Posterior cingulate gyrus (tissue), 11 donors: ENCODE measurements at places on chromosomes 12 and 14.
A peak's percentile ranks its signal among the peaks of the same experiment; 100 is the strongest.

DNA sequence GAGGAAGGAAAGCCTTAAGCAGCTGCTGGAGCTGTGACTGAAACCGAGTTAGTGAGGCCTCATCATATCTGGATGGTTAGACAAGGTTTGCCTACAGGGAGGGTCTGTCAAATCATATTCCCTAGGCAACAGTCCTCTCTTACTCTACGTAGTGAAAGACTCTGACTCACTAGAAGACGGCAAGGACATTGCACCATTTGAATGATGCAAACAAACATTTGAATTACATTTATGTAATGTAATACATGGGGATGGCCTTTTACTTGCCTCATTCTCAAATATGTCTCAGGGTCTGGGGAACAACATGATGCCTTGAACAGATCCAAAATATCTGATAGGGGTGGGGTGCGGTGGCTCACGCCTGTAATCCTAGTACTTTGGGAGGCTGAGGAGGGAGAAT is 29.8 kb upstream of the STRAP start:
- DNase-seq: no peak

DNA sequence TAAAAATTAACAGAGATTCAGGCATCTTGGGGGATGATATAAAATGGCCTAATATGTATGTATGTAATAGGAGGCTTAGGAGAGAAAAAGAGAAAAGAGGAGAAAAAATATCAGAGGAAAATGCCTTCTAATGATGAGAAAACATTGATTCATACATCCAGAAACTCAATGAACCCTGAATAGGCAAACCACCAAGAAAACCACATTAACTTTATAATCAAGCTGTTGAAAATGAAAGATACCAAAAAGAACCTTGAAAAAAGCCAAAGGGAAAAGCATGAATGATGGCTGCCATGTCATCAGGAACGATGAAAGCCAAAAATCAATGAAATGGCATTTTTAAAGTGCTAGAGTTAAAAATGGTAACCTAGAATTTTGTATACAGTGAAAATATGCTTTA is 180.2 kb downstream of the EPS8 start:
- no peak for DNase-seq

DNA sequence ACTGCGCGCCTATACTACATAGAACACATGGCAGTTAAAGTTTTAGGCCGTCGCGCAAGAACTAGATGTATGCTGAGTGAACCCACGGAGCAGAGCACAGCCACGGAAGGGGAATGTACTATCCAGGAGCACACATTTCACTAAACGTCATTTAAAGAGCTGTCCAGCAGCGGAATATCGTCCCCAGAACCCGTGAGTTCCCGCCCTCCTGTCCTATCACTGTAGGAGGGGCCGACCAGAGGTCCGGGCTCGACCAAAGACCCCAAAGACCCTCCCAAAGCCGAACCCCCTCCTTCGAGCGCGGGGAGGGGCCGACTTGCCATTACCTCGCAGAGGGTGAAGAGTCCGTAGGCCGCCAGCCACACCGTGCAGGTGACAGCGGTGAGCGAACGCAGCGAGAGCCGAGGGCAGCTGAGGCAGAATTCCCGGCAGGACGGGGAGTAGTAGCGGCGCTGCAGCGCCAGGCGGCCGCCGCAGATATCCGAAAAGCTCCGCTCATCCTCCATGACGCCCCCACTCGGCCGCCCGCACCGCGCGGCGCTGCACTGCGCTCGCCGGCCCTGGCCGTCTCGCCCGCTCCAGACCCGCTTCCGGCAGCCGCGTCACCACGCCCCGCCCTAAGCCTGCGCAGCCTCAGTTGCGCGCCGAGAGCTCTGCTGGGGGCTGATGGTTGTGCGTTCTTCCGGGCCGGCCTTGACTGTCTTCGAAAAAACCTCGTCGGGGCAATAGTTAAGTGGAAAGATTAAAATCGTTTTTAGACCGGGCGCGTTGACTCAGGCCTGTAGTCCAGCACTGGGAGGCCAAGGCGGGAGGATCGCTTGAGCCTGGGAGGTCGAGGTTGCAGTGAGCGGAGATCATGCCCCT is at the start of gene PIGH:
TSS of gene PIGH (minus strand) at position 571 of the 864 bp plus-strand sequence. CDS start at position 506, 65 bp downstream.
- DNase-seq: peak; percentile 87

- peak; percentile 56 for DNase-seq
These were observed 214.9 kb downstream of the ZFP36L1 start for GRCh38 chr14:68577802-68578541.

DNA sequence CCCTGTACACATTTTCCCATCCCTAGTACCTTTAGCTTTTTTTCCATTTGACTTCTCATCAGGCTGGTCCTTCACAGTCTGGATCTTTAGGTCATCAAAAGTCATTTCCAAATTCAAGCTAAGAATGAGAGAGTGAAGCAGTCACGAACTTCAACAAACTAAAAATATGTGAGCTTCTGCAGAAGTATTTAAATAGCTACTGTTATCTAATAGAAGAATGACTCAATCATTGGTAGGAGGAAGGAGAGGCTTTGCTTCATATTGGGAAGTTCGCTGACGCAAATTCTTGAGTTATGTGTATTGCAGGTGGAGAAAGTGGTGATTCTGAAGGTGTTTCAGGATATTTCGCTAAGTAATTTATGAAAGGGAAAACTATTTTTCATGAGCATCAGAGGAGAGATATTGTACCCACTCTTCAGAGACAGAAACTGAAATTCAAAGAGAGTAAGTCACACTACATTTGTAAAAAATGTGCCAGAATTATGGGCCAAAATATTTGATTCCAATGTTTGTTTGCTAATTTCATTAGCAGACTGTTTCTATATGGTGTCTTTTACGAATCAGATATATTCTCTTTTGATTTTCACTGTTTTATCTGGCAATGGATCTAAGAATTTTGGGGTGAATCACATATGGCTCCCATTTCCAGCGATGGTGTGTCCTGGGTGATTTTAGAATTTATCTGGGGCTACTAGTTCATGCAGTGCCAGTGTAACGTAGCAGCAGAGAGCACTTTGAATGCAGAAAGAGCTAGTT is at the start of gene OLR1:
TSS of gene OLR1 (minus strand) at position 160 of the 756 bp plus-strand sequence. CDS start at position 105, 55 bp downstream.
- DNase-seq: no peak

DNA sequence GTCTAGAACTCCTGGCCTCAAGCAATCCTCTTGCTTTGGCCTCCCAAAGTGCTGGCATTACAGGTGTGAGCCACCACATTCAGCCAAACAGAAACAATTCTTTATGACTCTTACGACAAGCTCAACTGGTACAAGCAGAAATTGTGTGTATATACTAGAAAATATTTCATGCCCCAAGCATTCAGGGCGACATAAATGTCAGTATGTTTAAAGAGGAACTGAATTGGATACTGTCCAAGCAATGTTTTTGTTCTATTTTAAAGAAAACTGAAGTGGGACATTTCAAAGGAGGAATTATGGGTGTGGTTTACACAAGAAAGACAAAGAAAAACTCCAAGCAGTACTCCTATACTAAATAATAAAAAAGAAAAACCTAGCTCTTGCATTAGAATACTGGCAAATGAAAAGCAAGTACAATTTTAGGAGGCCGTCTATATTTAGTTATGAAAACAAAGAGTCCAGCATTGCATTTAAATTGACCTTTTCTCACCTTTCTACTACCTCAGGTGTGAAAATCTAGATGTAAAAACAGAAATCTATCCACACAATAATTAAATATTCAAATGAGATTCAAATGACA is 48.9 kb downstream of the PPP1R12A start:
- no peak for DNase-seq

DNA sequence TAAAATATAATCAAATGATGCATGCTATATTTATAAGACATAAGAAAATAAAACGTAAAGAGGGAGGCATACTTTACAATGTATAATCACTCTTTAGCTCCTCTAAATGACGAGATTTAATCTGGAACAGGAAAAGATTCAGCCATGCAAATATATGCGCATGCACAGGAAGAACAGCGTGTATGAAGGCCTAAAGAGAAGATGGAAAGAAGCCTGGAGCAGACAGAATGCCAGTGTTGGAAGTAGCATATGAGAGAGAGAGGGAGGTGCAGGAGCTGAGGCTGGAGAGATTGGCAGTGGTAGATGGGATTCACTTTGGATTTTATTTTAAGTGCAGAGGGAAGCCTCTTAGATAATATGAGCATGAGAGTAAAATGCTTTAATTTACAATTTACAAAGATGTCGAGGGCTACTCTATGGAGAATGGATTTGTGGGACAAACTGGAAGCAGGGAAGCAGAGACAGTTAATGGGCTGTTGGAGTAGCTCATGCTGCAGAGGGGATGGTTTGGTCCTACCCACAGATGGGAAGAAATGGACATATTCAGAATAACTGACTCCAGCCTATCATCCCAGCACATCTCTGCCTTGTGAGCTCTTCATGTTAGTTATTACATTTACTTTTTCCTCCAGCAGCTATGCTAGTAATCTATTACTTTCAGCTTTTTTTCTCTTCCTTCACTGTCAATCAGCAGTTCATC is 411.1 kb downstream of the TMTC2 start:
- DNase-seq: no peak

- DNase-seq: no peak
These were observed 303 bp downstream of the SAMD4A start for GRCh38 chr14:54567224-54567638.

DNA sequence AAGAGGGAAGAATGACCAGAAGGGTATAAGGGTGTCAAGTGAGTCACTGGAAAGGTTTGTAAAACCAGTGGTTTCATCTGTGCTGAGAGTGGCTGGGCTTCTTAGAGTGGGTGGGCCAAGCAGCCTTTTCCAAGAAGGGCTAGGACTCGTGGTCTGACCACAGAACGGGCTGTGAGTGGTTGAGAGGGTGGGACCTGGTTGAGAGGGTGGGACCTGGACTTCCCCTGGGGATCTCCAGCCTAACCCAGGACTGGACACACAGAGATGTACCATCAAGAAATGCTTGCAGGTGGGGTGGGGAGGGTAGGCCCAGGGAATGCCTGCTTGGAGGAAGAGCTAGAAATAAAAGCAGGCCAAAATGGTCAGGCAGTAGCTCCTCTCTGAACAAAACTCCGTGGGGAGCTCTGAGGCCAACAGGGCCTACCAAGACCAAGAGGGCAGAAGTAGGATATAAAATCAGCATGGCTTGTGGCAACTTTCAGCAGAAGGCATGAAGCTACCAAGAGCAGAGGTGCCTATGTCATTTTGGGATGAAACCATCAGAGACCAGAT is 140.5 kb downstream of the FOXN3 start:
- no peak for DNase-seq

GRCh38 chr12:608413-608812 is 54.8 kb downstream of the NINJ2 start:
- DNase-seq: no peak

DNA sequence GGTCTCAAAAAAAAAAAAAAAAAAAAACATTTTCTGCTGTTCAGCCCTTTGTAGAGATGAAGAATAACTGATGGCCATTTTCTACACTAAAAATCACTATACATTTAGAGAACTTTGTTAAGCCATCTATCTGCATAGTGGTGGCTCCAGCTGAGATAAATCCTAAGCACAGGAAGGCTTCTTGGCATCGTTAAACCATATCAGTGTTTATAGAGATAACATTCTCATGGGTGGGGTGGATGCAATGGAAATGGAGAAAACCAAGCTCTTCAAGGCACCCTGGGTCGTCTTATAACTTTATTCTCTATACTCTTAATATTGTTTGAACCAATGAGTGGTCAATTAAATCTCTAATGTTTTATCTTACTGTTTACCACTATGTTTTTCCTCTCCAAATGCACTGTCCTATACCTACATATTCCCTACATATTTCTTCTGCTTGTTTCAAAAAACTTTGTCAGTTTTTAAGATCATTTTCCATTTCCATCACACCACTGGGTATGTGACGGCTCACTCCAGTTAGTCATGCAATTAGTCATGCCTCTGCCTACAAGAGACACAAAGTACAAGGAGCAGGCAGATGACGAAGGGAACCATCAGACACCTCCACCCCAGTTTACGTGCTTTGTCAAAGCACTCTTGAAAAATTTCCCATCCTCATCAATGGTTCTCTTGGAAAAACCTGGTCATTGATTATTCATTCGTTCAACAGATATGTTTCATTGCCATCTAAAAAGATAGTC is 119.3 kb upstream of the OVCH1 start:
- DNase-seq: no peak

DNA sequence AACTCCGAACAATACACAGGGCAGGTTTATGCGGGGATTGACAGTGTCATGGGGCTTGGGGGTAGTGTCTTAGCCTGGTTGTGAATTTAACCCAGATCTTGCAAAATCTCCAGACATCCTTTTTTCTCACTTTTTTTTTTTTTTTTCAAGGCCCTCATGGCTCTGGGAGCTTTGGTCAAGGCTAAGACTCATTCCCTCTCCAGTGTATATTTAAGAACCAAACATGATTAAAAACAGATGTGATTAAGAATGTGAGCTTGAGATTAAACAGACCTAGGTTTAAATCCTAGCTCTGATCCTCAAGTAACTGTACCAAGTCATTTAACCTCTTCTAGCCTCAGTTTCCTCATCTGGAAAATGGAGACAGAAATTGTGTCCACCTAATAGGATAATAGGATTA is 151.7 kb upstream of the FUT8 start:
- DNase-seq: no peak

GRCh38 chr12:40446385-40446784 is 221.6 kb downstream of the LRRK2 start:
- no peak for DNase-seq

DNA sequence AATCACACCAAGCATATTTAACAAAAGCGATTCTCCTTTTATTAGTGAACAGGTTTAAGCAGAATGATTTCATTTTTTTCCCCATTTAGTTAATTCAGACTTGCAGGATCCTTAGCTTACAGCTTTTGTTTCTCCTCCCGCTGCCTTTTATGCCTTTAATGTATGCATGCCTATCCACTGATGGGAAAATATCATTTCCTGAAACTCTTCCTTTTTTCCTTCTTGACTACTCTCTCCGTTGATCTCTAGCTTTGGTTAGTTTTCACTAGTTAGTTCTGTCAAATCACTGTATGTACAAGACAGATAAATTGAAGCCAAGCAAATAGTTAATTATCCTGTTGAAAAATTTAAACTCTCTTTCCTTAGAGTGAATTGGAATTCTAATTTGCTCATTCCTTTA is 26.3 kb downstream of the NKX2-1 start:
- DNase-seq: no peak

DNA sequence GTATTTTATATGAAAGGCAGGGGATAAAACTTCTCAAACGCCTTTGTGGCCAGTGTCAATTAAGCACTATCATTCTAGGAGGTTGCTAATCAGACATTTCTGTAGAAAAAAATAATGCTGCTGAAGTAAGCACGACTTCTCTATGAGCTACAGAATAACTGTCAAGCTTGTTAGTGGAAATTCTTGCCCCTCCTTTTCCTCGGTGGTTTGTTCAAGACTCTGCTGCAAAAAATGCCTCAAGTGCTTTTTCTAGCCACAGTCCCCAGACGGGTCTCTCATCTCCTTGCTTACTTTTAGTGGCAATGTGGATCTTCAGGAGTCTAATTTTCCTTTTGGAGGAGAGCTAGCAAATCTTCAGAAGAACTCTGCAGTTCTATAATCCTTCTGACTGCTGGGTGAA is 452.0 kb downstream of the FUT8 start:
- DNase-seq: no peak

GRCh38 chr12:40921563-40922163 is 229.4 kb downstream of the CNTN1 start:
- DNase-seq: no peak

GRCh38 chr12:41515953-41516352 is 327.8 kb downstream of the PDZRN4 start:
- DNase-seq: no peak
